ENCODE measurements at places on chromosomes 4 and X. TPM values are rescaled to one million over a fixed set of nuclear protein-coding genes. Genes with fewer than 3 reads are reported as not detected.

GRCh38 chrX:46703980-46704379 is 54.9 kb downstream of the SLC9A7 start:
- DNase-seq: no peak
- H3K27me3 ChIP-seq: no peaks in the 10 kb centered on the region
- H3K4me1 ChIP-seq: no peaks in the 10 kb centered on the region
- no peak overlapping the region for H3K4me3 ChIP-seq
- H3K27ac ChIP-seq: no peak overlapping the region
- H3K36me3 ChIP-seq: no peaks in the 10 kb centered on the region

DNA sequence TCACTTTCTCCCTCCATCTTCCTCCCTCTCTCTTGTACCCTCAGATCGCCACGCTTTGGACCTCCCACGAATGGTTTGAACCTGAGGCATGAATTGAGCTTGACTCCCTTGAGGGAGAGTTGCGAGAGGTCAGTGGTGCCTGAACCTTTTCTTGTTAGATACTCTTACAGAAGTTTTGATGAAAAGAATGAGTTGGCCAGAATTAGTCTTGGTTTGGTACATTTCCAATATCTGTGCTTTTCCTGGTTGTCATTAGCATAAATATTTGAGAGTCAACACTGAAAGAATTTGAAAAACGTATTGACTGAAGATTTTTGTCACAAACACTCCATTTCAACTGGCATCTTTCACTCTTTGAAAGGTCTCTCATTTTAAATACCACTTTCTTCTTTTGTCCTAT is 510.6 kb upstream of the DIPK2B start:
- H3K4me3 ChIP-seq: no peak overlapping the region
- H3K27ac ChIP-seq: no peak overlapping the region
- H3K27me3 ChIP-seq: no peaks in the 10 kb centered on the region
- DNase-seq: no peak
- H3K4me1 ChIP-seq: no peaks in the 10 kb centered on the region

GRCh38 chr4:120829113-120829831 is 93.3 kb downstream of the PRDM5 start:
- H3K36me3 ChIP-seq: no peaks in the 10 kb centered on the region
- H3K27me3 ChIP-seq: no peaks in the 10 kb centered on the region
- no peaks in the 10 kb centered on the region for H3K4me1 ChIP-seq
- no peak overlapping the region for H3K4me3 ChIP-seq
- DNase-seq: no peak

DNA sequence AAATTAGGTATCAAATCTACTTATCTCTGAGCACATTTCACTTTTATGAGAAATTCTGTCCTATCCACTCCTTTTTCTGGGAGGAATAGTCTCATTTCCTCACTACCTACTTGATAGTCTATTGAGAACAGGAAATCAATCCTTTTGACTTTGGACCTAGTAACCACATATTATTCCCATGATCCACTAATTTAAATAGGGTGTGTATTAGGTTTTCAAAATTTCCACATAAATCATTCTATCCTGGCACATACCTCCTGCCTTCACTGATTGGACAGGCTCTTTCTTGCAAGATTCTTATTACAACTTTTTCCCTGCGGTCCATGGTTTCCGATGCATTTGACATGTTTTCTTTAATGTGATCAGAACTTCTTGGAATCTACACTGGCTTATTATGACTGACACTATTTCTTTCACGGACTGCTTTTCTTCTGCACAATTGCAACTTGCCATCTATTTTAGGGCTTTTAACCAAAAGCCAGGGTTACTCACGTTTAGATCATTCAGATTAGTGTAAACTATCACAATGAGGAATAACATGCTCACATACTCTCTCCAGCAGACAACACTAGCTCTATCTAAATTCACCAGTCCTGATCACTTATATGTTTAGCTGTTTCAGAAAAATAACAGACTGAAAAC is 419.9 kb upstream of the SLIT2 start:
- H3K27ac ChIP-seq: no peak overlapping the region
- peaks cover 11% of the 10 kb centered on the region for H3K4me1 ChIP-seq
- no peak for DNase-seq
- no peak overlapping the region for H3K4me3 ChIP-seq

DNA sequence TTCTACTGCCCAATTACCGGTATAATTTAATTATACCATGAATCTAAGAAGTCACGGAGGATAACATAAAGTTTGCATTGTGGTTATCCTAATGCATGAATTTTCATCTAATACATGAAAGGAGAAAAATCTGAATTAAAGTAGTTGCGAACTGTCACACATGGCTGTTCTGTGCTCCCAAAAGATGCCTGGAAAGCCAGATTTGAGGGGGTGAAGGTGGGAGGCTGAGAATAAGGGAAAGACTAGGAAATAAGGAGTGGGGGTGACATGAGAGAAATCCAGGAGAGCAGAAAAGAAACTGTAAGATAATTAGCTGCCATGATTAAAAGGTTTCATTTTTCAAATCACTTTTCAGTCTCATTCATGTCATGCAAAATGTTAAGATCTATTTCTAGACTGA is 1582.7 kb downstream of the STIM2 start:
- no peaks in the 10 kb centered on the region for H3K36me3 ChIP-seq
- H3K4me1 ChIP-seq: no peaks in the 10 kb centered on the region
- H3K27ac ChIP-seq: no peak overlapping the region
- DNase-seq: no peak
- no peak overlapping the region for H3K4me3 ChIP-seq
- H3K27me3 ChIP-seq: no peaks in the 10 kb centered on the region

DNA sequence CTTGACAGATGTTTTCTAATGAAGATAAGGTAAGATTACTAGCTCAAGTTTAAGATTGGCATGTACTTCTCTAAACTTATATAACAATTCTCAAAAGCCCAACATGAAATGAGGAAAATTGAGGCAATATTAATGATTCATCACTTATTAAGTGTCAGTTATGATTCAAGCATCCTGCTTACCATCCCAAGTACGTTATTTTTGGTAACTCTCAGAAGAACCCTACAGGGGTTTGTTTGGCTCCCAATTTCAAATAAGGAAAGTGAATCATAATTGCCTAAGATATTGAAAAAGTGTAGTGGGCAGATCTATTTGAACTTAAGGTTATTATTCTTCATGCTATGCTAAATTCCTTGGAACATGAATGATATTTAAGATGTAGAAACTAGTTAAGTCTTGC is 387.9 kb upstream of the TENM3 start:
- no peaks in the 10 kb centered on the region for H3K36me3 ChIP-seq
- no peak overlapping the region for H3K4me3 ChIP-seq
- no peak overlapping the region for H3K27ac ChIP-seq
- no peaks in the 10 kb centered on the region for H3K27me3 ChIP-seq
- no peak for DNase-seq

DNA sequence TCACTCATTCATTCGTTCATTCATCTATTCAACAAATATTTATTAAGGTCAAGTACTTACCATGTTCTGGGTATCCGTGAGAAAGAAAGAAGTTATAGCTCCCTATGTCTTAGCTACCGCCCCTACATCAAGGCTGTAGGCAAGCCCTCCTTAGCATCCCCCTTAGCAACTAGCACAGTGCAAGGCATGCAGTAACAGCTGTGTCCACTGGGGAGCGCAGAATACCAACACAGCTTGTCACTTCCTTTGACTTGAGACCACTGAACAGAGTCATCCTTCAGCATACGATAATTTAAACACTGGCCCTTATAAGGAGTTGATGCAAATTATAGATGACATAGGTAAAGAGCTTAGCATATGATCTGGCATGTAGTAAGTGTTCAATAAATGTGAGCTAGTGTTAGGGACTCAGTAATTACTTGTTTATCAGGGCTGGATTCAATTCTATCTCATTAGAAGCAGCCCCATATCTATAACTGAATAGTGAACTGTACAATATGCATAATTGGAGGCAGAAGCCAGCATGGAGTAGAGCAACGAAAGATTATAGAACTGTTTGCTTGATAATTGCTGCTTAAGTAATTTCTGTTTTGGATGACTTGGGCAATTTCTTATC is 8.7 kb downstream of the KIAA1210 start:
- no peak for DNase-seq
- no peak overlapping the region for H3K27ac ChIP-seq
- H3K4me1 ChIP-seq: no peaks in the 10 kb centered on the region
- no peaks in the 10 kb centered on the region for H3K27me3 ChIP-seq
- no peaks in the 10 kb centered on the region for H3K36me3 ChIP-seq

GRCh38 chr4:177287255-177287654 is 22.4 kb upstream of the NEIL3 start:
- no peak for DNase-seq
- no peak overlapping the region for H3K27ac ChIP-seq
- H3K4me1 ChIP-seq: no peaks in the 10 kb centered on the region

GRCh38 chr4:184461711-184462441 is 12.5 kb downstream of the IRF2 start:
- DNase-seq: no peak
- no peak overlapping the region for H3K27ac ChIP-seq
- peaks cover 42% of the 10 kb centered on the region for H3K4me1 ChIP-seq
- H3K27me3 ChIP-seq: no peaks in the 10 kb centered on the region
- H3K4me3 ChIP-seq: no peak overlapping the region
- H3K36me3 ChIP-seq: no peaks in the 10 kb centered on the region

SCD5 gene
- 24.6 TPM for total RNA-seq
